Left hindlimb (tissue), 1 donor: ENCODE measurements at places on chromosomes 7 and 10.

DNA sequence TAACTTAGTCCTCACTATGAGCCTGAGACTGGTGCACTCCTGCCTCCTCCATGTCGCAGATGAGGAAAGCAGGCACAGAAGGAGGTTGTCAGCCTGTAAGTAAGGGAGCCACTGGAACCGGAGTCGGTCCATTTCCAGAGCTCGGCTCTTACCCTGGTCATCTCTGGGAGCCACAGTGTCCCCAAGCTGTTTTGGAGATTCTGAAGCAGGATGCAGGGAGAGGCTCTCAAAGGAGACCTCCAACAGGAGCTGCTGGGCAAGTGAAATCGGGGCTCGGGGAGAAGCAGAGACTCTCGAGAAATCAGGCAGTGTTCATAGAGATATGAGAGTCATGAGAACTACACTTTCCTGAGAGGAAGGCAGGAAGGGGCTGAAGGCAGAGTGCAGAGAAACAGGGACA, 39.0 kb downstream of the VSTM4 start:
- no peak for DNase-seq

GRCh38 chr7:30463405-30464145, 15.0 kb downstream of the NOD1 start:
- no peak for DNase-seq

DNA sequence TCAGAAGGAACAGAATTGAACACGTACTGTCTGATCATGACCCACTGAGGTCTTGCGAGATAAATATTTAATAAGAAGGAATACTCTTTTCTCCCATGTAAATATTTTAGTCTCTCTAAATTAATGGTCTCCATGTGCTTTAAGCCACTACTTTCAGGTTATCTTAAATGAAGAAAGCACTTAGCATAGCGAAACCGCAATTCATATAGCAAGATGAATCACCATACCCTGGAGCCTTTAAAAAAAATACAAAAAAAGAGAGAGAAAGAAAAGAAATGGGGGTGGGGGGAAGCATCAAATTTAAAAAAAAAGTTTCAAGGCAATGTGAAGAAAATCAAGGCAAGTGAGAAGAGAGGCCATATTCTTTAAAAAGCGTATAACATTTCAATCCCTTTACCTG, 82.5 kb downstream of the CTTNBP2 start:
- DNase-seq = no peak

- no peak for DNase-seq
Measured at GRCh38 chr7:106177300-106177690, 65.2 kb upstream of the SYPL1 start.
